ELF-1 (cell line): ENCODE measurements at places on chromosomes 2 and 18.

DNA sequence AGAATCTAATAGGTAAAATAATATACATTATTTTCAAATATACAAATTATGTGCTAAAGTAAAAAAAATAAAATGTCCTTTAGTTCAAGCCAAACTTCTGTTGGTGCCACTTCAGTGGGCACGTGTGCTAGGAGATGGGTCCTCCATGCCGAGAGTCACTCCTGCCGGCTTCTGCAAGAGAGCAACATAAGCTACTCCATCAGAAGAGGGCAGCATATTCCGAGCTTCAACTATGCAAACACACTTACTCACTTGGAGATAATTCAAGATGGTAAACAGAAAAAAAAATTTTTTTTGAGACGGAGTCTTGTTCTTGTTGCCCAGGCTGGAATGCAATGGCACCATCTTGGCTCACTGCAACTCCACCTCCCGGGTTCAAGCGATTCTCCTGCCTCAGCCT is 24.4 kb downstream of the CNOT11 start:
- DNase-seq, result no peak

DNA sequence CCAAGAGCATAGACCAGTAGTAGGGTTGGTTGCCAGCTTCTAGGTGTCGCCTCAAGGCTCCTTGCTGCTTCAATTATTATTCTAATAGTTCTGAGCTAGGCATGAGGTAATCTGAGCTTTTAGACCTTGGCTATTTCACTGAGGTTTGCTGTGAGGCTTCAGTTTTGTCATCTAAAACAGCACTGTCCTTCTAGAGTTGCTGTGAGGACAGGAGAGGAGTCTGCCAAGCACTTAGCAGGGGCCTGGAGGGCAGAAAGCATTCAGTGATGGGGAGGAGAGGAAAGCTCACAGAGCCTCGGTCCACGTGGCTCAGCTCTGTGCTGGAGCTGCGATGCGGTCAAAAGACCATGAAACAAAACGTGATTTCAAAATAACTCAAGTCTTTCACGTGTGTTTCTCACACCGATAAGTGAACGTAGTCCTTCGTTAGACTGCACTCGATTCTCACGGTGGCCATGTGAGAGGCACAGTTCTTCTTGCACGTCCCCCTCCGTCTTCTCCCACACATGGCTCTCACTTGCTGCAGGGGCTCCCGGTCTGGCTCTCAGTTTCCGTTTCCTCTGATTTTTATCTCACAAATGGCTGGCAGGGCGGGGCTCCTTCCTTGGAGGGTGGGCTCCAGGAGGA is 113.7 kb downstream of the B3GNT2 start:
- DNase-seq, result peak; percentile 89

DNA sequence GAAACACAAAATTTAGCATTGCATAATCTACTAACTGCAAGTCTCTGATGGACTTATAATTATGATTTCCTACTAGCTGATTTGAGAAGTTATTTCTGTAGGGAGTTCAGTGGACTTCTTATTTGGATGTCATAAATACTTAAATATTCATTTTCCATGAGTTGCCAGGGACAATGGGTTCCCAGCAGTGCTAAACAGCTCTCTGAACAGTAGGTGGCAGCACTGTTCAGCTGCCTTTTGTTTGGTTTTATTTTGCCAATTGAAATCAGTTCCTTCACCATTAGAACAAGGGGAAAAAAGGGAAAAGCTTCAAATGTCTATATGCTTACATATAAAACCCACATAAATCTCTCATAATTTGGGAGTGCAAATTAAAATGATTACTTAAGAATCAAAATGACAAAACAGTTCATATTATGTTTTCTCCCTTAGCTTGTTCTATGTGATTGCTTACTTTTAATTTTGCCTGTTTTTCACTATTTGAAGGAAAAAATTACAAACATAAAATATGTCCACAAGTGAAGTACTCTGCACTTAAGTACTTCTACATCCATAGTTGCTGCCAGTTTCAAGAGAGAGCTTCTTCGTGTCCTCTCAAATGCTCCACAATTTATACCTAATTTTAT is 898.9 kb downstream of the CPS1 start:
- DNase-seq, result peak; percentile 61

DNA sequence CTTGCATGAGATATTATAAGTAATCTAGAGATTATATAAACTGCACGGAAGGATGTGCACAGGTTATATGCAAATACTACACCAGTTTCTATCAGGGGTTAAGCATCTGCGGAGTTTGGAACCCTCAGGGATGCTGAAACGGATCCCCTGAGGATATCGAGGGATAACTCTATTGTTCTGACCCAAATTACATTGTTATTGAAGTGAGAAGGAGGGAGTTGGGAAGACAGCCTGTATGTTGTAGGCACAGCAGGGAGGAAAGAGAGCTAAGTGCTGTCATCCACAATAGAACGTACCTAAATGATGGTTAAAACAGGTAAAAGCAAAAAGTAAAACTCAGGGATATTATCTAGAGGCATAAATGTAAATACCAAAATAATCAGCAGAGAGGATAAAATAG is 44.6 kb upstream of the SMAD2 start:
- DNase-seq, result no peak

- DNase-seq, result no peak
These were observed 4.4 kb downstream of the POU3F3 start for GRCh38 chr2:104858006-104858978.

GRCh38 chr2:44766777-44767176 is 174.7 kb upstream of the SIX3 start:
- no peak for DNase-seq

GRCh38 chr2:144099780-144100377 is 420.0 kb downstream of the ZEB2 start:
- no peak for DNase-seq

- no peak for DNase-seq
These were observed 49.1 kb downstream of the KCNIP3 start for GRCh38 chr2:95346231-95346737.

- no peak for DNase-seq
These were observed 128.4 kb upstream of the MEIS1 start for GRCh38 chr2:66306483-66306882.

DNA sequence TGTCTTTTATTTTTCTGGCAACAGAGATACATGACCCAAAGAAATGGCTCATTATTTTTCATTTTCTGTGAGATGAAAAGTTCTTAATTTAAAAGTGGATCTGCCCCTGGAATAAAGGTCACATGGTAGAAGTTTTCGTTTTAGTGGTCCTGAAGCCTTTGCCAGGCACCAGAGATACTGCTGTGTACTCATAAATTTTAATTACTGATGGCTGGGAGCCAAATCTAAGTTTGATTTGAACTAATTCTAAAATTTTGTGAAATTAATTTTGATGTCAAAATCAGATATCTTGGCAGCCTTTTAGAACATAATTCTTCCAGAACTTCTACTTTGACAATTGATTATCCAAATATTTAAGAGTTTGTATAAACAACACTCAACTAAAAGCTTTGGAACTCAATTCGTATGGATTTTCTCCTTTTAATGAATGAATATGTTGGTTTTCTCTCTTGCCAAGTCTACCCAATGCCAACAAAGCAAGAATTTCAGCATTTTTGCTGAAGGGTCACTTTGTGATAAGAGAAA is 128.5 kb upstream of the SP5 start:
- DNase-seq, result no peak

DNA sequence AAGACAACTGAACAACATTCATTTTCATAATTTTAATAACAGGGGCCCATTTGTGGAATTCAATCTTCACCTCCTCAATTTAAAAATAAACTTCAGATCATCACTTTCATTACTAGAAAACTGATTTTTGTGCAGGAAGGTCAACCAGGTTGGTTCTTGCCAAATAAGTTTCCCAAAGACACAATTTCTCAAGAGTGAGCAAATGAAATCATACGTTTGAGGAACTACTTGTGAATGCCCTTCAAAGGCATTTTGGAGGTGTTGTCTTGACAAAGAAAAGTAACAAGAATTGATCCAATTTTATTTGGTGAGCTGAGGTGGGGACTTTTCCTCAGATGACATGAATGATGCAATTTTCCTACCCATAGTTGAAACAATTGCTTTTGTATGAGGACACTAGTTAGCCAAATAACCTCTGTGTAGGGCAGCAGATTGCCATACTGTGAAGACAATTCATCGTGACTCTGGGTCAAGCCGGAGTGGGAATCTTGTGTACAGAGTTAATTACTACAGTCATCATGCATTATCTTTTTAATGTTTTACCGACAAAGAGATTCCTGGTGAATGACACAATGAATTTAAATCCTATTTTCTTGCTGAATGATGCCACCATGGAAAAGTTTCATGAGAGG is 121.8 kb downstream of the TGFA start:
- no peak for DNase-seq

- DNase-seq, result no peak
These were observed 228.8 kb downstream of the ETAA1 start for GRCh38 chr2:67625690-67626475.

- DNase-seq, result no peak
These were observed 368.8 kb downstream of the MEIS1 start for GRCh38 chr2:66803726-66804125.

DNA sequence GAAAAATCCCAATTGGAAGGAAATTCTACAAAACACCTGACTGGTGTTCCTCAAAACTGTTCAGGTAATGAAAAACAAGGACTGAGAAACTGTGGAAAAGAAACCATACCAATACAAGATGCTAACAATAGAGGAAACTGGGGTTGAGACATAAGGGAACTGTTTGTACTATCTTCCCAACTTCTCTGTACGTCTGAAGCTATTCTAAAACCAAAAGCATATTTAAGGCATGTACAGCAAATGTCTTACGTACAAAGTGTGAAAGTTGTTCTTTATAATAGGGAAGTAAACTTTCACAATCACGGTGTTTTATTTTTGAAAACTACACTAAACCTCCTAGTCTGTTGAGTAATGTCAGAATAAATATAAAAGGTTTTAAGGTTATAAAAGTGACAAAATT is 776.1 kb upstream of the RAB6C start:
- DNase-seq, result no peak

GRCh38 chr2:164369366-164369765 is 251.9 kb downstream of the GRB14 start:
- DNase-seq, result no peak

DNA sequence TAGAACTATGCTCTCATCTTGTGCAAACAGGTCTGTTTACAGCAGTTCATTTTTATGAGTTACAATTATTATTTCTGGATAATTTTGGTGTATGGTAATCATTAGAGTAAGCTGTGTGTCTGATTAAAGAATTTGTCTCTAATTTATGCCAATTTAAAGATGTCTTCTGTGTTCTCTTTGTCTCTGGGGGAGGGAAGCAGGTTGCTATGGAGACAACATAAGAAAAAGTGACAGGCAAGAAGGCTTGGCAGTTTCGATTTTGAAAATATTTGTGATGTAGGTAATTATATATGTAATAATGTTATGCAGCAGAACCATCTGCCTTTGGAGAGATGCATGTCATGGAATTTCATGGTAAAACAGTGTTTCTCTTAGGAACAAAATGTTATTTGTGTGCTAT is 78.2 kb downstream of the SH3RF3 start:
- no peak for DNase-seq

DNA sequence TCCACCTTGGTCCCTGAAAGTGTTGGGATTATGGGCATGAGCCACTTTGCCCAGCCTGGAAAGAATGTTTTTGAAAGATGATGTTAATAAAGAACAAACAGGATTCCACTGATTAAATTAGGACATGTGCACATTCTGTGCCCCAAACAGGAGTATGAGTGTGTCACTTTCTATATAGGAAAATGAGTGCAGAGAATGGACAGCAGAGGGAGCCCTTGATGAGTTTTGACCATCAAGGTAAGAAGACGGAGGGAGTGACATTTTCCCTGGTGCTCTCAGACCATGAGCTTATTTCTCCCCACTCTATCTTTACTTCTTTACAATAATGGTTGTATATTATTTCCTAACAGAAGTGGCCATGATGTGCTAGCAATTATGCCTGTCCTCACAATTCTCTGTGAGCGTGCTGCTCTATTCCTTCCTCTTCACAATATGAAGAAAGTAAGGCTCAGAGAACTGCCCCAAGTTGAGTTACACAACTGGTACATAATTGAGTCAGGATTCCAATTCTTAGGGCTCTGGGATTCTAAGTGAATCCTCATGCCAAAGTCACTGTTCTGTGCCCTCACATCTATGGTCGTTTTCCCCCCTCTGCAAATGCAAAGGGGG is 20.6 kb downstream of the RPL37A start:
- no peak for DNase-seq

GRCh38 chr18:56851774-56852173 is 200.6 kb downstream of the WDR7 start:
- DNase-seq, result no peak

DNA sequence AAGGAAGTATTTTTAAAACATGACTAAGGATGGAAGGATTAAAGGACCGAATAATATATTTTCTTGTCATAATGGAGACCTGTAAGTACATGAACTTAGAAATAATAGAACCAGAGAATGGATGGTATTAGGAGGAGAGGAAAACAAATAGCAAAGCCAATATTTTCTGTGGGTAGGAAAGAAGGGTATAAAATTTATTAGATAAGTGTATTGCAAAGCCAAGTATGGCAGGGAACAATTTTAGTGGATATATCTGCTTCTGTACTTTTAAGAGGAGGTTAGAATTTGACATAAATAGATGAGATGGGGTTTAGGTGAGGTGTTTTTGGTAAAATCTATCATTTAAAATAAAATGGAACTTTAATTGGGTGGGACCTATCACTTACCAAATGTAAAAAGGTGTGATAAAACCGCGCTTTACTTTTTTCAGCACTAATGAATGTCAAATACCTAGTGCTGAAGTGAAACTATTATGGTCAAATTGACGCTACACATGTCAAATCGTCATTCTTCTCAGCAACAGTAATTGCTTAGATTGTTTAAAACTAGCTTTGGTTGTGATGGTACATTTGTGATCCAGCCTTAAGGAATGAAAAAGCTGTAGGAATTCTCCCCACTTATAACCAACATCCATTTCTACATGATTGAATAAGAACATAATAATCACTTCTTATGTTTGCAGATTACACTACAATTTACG is 78.1 kb upstream of the ZEB2 start:
- no peak for DNase-seq

GRCh38 chr18:22570492-22570891 is 152.8 kb upstream of the CTAGE1 start:
- no peak for DNase-seq

DNA sequence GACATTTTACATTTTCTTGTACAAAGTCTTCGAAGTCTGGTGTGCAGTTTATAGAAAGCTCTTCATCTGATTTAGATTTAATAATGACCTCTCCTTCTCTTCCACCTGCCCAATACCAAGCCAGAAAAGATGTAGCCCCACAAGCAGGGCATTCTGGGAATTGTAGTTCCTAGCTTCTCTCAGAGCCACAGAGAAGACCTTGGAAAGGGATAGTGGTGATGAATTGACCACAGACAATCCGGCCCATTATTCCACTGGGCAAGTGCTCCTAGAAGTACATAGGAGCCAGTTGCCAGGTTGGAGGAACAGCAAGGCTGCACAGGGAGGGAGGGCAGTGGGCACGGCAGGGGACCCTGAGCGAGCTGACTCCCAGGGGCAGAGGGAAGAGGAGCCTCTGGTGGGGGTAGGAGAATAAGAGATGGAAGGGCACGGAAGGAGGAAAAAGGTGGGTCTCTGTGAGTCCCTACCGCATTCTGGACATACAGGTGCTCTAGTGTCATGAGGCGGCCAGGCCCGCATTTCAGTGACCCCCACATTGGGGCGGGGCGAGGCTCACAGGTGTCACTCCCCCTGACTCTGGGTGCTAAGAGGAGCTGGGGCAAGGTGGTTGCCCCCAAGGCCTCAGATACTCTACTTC is 152.5 kb upstream of the HAAO start:
- DNase-seq, result no peak
